ENCODE measurements at places on chromosomes 2 and 18.

GRCh38 chr2:152071092-152071491 lies 27.8 kb downstream of the CACNB4 start:
- DNase-seq: no peak

DNA sequence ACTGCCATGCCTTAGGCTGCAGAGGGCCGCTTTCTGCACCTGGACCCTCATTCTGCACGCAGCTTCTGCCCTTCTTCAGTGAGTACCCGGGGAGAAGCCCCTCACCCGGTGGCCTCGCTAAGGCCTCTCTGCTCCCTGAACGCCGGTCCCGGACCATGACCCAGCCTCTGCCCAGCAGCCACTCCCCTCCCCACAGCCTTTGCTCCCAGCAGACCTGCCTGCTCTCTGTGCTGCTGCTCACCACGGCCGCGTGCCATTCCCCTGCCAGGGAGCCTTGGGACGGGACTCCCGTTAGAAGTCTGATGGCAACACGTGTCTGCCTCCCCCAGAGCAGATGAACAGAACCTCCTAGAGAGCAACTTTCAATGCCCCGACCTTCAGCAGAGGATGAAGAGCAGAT lies 282.8 kb downstream of the NDUFA10 start:
- no peak for DNase-seq

- no peak for DNase-seq
Measured at GRCh38 chr2:19659024-19659792, 242.6 kb downstream of the TTC32 start.

- no peak for DNase-seq
Measured at GRCh38 chr2:126674075-126674744, 18.3 kb downstream of the GYPC start.

DNA sequence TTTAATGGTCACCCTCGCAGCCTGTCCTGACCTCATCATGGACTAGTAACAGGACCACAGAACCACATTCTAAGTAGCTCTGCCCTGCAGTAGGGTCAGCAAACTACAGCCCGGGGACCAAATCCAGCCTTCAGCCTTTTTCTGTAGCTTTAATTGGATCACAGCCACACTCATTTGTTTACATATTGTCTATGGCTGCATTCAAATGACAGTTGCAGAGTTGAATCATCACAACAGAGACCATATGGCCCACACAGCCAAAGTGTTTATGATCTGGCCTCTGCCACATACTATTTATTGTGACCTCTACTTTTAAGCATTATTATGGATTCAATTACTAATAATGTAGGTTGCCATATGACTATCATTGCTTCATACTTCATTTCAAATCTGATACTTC lies 47.7 kb downstream of the MAP3K19 start:
- DNase-seq: no peak

DNA sequence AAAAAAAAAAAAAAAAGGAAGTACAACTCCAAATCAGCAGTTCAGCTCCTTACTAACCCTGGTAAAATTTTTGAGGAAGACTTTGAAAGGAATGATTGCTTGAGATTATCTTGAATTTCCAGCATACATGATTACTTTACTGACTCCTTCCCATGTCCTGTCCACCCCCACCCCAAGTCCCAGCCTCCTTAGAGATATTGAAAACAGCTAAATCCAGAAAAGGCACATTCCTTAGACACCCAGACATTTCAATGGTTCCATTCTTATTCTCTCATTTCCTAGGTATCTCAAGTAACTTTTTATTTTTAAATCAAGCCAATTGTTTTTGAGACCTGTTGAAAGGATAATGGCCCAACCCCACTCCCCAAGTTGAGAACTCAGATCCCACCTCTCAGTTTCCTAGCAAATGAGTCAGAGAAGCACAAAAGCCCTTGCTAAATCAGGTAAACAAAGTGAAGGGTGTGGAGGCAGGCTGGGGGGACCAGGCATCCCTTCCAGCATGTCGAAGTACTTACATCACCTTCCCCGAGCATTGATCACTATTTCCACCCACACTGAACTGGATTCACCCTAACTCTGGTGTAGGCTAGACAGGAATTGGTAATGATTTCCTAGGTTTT lies 95.4 kb upstream of the FZD7 start:
- no peak for DNase-seq

GRCh38 chr18:6021306-6022073 lies 126.2 kb upstream of the TMEM200C start:
- no peak for DNase-seq

GRCh38 chr18:6210349-6211173 lies 204.2 kb downstream of the L3MBTL4 start:
- DNase-seq: no peak

DNA sequence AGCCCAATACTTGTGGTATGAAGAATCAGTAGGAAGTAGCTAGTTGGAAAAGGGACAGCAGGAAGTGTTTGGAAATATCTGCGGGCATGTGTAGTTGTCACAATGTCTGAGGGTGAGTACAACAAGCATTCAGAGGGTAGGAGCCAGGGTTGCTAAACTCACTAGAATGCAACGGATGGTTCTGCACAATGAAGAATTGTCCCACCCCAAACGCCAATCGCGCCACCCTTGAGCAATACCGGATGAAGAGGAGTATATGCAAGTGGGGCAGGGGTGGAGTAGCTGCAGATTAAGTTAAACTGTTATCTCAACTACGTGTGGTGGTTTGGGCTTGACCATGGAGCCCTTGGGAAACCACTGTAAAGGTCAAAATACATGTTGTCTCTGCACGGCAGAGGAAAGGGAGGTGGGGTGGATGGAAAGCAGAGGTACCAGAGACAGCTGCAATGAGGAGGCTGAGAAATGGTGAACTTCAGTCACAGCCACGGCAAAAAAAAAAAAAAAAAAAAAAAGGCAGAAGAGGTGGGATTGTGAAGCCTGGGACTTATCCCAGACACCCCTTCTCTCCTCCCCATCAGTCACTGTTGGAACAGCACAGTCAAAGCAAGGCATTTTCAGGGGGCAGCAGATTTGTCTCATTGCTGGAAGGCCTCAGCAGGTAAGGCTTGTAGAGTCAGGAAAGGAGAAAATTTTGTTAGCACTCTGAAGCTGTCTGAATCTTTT lies 5.2 kb downstream of the CCL20 start:
- peak; percentile 26 for DNase-seq

- no peak for DNase-seq
Measured at GRCh38 chr2:28538652-28539051, 42.8 kb downstream of the PLB1 start.

- DNase-seq: no peak
Measured at GRCh38 chr2:148969659-148970061, 68.8 kb upstream of the LYPD6B start.

DNA sequence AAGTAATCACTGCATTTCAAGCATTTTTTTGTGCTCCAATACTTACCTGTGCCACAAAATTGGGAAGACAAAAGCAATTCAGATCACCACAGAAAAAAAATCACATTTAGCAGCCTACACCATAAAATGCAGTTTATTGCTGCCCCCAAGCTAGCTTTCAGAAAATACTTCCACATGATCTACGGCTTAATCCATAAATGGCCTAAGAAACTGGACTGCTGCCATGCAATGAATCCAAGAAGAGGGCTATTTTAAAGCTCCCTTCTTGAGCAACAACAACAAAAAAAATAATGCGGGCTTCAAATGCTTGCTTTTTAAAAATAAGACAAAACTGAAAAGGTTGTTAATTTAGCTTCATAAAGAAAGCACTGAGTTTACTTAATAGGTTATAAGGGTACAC lies 272.3 kb downstream of the RAD51AP2 start:
- no peak for DNase-seq

DNA sequence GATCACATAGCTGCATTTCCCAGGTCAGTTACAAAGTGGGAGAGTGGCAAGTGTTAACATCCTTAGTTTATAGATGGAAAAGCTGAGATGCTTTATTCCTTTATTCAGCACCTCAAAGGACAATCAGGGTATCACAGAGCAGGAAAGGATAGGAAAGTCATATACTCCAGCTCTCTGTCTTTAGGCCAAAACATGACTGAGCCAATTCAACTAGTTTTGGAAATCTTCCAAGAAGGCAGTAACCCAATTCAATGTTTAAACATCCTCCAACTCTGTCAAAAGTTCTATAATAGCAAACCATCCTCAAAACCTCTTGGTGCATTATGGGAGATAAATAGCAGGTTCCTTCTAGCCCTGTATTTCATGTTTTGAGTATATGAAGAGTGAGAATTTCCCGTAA lies 25.2 kb downstream of the CASP8 start:
- no peak for DNase-seq

- peak; percentile 52 for DNase-seq
Measured at GRCh38 chr2:50492477-50492851, 539.5 kb downstream of the NRXN1 start.

DNA sequence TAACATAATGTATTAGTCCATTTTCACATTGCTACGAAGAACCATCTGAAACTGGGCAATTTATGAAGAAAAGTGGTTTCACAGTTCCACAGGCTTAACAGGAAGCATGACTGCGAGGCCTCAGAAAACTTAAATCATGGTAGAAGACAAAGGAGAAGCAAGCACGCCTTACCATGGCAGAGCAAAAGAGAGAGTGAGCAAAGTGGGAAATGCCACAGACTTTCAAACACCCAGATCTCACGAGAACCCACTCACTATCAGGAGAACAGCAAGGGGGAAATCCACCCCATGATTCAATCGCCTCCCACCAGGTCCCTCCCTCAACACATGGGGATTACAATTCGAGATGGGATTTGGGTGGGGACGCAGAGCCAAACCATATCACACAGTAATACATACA lies 22.5 kb downstream of the PIGN start:
- no peak for DNase-seq

- DNase-seq: no peak
Measured at GRCh38 chr2:191748059-191748461, 70.1 kb downstream of the NABP1 start.

- DNase-seq: no peak
Measured at GRCh38 chr2:28160986-28161425, 231.7 kb upstream of the FOSL2 start.

DNA sequence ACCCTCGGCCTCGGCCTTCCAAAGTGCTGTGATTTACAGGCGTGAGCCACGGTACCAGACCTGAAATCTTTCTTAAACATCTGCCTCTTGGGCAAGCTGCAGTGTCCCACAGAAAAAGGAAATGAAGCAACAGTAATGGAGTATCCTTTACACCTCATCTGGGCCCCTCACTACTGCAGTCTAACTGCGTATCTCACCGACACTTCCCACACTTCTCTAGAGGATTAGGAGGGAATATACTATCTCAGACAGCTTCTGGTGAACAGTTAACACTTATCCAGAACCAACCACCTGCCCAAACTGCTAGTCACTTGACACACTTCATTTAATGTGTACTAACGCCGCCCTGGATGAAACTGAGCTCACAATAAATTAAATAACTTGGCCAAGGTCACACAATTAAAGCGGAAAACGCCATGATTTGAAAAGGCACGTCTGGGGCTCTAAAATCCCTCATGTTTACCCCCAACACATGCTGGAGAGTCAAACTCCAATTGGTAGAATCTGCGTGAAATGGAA lies 993 bp downstream of the COX7A2L start:
- peak; percentile 37 for DNase-seq

GRCh38 chr18:10374636-10375293 lies 79.7 kb upstream of the APCDD1 start:
- DNase-seq: no peak

DNA sequence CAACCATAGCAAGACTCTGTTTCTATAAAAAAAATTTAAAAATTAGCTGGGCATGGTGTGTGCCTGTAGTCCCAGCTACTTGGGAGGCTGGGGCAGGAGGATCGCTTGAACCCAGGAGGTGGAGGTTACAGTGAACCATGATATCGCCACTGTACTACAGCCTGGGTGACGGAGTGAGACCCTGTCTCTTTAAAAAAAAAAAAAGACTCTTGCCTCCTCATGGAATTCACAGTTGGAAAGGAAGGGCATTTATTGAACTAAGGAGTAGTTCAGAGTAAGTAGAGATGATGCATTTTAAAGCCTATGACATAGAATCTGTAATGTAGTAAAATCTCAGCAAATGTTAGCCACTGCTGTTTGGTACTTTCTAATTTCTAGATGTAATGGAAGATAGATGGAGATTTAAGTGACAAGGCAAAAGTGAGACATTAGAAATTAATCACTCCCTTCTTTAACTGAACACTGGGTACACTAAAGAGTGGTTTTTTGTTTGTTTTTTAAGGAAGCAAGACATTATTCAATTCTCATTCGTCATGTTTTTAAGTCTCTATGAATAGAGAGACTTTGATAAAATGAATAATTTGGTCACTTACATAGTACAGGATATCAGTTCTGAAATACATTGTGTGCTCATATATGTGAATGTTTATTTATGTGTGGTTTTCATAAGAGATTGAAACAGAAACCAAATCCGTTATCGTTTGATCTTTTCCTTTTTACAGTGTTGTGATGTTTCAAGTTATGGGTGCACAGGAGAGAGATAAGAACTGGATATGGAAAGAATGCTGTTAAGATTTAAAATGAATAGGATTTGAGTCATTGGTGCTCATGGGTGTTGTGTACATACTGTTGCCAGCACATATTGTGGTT lies 186.1 kb upstream of the STON1 start:
- peak; percentile 78 for DNase-seq

GRCh38 chr2:154291511-154291910 lies 407.0 kb upstream of the KCNJ3 start:
- no peak for DNase-seq

- DNase-seq: no peak
Measured at GRCh38 chr2:190887089-190887488, 6.5 kb downstream of the GLS start.

DNA sequence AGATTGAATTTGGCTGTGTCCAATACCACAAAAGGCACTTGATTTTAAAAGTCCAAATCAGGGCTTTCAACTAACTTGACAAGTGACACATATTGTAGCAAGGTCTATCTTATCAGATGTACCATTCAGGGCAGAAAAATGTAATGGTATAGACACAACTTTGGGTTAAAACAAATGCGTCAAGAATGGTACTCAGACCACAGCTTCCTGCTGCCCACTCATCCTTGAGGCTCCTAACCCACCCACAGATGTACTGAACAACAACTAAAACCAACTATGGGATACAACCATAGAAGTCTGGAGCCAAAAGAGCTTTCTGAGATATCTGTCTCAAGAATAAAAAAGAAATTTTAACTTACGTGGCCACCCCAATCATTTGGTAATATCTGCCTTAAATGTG lies 105.2 kb downstream of the RBM43 start:
- no peak for DNase-seq

- DNase-seq: peak; percentile 11
Measured at GRCh38 chr2:16650287-16651249, 15.1 kb downstream of the CYRIA start.

- DNase-seq: no peak
Measured at GRCh38 chr18:26440644-26441043, 107.7 kb downstream of the KCTD1 start.

DNA sequence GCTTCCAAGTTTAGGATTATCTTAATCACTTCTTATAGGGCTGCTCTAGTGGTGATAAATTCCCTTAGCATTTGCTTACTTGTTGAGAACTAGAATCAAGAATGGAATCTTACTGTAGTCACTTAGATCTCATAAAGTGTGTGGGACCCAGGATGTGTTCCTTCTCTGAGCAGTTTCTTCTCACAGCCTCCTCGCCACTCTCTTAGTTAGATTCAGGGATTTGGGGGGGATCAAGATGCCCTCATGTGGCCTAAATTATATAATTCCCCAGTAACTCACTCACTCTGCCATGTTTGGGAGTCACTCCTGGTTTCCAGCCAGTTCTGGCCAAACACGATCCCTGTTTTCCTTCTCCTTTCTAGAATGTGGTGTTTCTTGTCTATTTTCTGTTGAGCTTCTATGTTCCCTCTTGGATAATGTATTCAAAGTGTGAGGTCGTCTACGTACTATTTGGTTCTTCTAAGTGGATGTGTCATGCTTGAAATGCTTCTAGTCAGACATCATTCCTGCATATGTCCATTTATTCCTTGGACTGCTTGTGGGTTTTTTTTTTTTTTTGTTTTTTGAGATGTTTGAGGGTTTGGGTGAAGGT lies 414.9 kb upstream of the SYT4 start:
- no peak for DNase-seq
